ENCODE measurements at places on chromosomes 1 and 21.

- DNase-seq = no peak
These were observed 3.5 kb downstream of the TGFB2 start for GRCh38 chr1:218348628-218349071.

DNA sequence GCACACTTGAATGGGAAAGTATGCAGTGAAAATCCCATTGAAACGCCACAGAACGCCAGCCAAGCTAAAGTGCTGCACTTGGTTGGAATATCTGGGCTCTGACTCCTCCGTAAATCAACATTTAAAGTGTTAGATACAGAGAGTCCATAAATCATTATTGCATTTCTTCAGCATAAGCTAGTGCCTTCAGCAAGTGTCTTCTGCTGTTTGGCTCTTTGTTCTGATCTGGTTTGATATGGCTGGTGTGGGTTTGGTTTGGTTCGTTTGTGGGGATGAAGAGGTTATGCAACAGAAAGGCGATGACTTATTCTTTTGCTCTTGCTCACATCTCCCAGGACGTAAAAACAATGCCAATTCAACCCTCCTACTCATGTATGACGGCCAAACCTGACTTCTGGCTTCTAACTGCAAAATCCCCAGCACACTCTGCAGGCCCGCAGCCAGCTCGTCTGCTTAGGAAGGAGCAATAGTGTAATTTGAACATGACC lies 121.8 kb upstream of the ERG start:
- no peak for DNase-seq

GRCh38 chr1:235582130-235582529 lies 67.5 kb downstream of the GNG4 start:
- no peak for DNase-seq

DNA sequence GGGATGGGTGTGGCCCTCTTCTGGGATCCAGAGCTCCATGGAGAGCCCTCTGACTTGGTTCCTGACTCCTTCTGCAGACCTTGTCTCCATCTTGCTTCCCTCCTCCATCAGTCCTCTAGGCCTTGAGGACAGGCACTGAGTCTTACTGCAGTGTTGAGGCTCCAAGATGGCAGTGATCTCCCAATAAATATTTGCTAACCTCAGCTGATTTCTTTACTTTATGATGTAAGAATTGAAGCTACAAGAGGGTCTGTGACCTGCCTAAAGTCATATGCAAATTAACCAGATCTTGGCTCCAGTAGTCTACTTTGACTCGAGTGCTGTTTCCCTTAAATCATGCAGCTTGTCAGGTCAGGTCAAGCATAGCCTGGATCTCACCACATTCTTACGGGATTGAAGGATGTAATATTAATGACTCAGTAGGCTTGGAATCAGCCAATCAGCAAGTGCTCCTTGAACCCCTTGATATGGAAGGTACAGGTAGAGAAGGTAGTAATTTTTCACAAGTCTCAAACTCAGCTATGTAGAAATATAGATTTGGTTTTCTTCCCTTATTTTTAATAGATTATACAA lies 93.0 kb downstream of the CLIC6 start:
- no peak for DNase-seq

GRCh38 chr1:30899577-30900389 lies 8.8 kb downstream of the SDC3 start:
- DNase-seq = no peak

DNA sequence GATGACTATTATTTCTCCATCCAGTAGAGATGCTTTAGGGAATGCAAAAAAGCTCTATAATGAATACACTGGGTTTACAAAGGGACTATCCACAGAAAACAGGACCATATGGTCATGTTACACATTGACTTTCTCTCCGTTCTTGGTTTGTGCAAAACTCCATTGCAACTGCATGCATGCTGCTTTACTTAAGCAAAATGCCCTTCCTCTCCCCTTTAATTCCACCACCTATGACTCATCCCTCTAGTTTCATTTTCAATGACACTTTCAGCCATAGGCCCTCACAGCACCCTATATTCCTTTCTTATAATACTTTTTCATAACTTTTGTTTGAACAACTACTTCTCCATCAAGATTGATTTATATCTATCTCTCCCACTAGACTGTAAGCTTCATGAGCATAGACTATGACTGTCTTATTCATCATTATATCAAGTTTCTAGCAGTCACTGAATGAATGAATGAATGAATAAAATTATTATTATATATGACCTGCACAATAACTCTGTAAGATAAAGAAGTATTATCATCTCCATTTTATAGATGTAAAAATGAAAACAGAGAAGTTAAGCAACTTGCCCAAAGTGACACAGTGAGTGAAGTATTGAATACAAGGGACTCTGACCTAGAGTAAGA lies 248.9 kb downstream of the PLPP3 start:
- DNase-seq = no peak

DNA sequence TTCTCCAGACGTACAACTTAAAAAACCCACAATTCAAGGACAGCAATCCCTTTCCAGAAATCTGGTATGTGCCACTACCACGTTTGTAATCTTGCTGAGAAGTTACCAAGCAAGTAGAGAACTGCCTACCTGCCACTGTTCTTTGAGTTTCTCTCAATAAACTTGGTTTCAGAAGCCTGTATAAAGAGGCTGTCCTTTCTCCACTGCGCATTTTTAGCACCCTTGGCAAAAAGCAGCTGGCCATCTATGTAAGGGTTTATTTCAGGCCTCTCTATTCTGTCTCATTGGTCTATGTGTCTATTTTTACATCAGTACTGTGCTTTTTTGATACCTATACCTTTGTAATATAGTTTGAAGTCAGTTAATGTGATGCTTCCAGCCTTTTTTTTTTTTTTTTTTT lies 665.1 kb upstream of the BRINP3 start:
- no peak for DNase-seq

DNA sequence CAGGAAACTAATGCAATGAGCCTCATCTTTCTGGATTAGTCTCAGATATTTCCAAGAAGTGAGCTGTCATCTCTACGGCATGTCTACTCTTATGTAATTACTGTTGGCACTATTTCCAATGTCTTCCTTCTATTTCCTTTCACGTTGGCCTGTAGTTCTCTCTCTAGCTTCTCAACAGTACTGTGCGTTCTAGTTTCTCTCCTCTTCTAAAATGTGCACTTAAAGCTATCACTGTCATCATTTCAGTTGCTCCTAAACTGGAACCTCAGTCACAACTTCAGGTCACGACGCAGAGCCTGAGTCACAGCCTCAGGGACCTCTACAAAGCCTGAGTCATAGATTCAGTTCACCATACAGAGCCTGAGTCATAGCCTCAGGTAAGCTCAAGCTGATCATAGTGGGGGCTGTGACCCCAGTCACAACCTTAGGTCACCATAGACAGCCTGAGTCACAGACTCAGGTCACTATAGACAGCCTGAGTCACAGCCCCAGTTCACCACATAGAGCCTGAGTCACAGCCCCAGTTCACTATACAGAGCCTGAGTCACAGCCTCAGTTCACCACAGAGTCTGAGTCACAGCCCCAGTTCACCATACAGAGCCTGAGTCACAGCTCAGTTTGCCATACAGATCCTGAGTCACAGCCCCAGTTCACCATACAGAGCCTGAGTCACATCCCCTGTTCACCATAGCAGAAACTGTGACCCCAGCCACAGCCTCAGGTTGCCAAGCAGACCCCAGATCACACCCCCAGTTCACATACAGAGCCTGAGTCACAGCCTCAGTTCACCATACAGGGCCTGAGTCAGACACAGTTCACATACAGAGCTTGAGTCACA lies 13.0 kb downstream of the WNT9A start:
- no peak for DNase-seq

DNA sequence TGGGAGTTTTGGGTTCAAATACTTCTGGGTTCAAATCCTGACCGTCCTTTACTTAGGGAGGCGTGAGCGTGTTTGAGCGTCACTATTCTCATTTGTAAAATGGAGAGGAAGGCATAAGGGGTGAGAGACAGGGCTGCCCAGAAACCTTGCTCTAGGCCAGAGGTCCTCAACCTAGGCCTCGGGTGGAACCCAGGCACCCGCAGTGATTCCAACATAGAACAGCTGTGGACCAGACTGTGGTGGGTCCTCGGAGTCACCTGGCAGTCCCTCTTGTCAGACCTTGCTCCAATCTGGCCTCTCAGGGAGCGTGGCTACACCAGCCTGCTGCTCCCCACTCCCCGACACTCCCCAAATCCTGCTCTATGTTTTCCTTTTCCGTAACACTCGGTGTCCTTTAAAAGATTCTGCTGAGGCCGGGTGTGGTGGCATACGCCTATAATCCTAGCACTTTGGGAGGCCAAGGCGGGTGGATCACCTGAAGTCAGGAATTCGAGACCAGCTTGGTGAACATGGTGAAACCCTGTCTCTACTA lies 116.4 kb downstream of the PGBD5 start:
- no peak for DNase-seq

GRCh38 chr1:51073456-51073855 lies 28.6 kb upstream of the C1orf185 start:
- DNase-seq = no peak
